ENCODE measurements at places on chromosomes 12 and 14.

DNA sequence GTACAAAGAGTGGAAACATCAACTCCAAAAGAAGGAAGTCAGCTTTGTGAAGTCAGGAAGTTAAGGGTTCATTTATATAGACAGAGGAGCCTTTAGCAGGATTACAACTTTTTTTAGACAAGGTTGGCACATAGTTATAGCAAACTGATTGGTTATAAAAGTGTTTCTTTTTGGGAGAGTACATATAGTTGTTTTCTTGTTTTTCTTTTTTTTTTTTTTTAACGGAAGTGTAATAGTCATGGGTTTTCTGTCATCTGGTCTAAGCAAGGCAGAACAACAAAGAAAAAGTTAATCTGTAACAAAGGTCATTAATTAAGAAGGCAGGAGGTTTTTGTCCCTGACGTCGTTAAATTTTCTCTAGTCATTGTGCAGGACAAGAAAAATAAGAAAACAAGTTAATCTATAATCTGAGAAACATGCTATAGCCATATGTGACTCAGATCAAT lies 13.0 kb upstream of the MFAP5 start:
- no peak for DNase-seq

DNA sequence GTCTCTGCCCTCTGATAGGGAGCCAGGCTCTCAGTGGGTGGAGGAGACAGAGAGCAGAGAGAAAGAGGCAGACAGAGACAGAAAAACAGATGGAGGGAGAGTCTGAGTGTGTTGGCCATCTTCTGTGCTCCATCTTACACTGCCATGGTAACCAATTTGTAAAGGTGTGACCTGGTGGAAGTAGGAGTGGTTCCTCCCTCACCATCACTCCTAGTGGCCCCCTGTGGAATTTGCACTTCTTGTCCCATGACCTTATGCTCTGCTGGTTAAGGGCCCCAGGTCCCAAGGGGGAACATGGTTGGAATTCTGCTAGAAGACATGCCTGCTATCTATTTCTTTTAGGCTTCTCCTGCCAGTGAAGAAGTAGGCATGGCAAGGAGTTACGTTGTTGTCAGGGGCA lies 376.7 kb upstream of the CCDC196 start:
- DNase-seq: no peak

DNA sequence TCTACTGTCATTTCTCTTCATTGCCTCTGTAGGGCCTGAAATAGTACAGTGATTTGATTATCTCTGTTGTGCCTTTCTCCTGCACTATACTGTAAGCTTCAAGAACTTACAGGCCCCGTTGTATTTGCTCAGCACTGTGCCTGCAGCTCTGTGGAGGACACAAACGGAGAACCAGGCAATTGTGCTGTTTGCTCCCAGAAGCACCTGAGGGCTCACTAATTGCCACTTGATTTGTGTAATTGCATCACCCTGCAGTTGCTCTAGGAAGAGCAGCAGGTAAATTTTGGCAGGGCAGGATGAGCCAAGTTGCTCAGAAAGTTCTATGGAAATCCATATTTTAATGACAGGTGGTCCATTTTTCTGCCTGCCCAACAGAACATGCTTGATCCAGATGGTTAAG lies 11.6 kb upstream of the KRT82 start:
- DNase-seq: no peak

GRCh38 chr14:64762044-64763034 lies 58.1 kb downstream of the PLEKHG3 start:
- DNase-seq: peak; percentile 95

DNA sequence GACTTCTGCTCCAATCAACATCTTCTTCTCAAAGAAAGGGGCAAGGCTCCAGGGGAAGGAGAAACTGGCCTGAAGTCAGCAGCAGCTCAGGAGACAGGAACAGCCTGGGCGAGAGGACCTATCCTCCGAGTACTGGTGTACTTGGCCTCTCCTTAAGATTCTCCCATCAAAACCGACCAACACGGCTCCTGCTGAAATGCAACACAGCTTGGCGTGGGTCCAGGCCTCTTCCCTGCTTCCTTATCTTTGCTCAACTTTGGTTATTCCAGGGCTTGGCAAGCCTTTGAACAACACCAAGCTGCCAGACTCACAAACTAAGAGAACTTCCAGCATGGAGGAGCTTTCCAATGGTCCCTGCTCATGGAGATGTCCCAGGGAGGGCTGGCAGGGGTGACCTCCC lies 377.4 kb downstream of the BCL11B start:
- DNase-seq: no peak

GRCh38 chr14:88225721-88226120 lies 97.3 kb downstream of the KCNK10 start:
- DNase-seq: no peak

- DNase-seq: no peak
These were observed 418.8 kb downstream of the KCNH5 start for GRCh38 chr14:62626416-62626815.

DNA sequence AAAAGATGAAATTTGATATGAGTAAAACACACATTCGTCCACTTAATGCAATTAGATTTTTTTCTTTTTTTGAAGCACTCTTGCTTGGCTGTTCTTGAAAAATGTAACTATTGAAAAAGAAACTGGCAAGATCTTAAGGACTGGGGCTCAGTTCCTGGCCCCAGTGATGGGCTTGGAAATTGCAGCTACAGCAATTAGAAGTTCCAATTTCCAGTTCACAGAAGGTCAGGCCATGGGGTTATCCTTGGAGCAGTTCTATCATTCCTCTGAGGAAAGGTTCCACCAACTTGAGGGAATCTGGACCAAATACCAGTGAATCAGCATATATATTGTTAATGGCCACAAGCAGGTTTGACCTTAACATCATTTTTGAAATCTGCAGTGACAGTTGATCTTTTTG lies 18.9 kb downstream of the IGF1 start:
- DNase-seq: no peak

- DNase-seq: peak; percentile 78
These were observed 3.0 kb upstream of the IFI27L2 start for GRCh38 chr14:94132285-94132887.

DNA sequence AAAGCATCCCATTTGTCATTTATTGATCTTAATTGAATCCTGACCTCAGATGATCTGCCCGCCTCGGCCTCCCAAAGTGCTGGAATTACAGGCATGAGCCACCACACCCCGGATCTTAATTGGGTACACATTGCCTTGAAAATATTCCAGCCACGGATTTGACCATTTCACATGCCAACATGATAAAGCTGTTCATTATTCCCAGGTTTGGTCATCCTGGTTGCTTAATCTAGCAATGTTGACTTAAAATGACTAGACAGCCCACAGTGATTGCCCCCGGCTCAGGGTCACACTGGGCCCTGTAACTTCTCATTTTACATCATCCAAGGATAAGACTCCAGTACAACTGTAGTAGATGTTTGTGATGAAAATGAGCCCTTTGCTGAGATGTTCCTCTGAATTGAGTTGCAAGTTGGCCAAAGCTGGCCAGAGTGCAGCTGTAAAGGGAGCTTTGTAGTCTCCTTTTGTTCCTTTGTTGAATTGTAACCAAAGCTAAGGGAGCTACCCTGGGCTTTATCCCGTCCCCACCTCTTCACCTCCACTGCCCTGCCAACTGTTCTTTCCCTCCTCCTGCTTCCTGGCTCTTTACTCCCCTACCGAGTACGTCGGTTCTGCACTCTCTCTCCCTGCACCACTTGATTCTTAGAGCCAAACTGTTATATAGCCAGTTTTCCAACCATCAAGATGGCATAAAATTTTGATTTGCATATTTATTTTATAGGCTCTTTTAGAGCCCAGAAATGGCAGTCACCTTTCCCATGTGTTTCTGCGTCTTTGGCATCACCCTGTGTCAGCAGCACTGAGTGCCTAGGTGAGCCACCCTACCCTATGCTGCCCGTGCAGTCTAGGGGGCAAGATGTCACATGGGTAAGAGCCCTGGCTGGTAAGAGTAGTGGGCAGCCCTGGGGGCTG lies 141.3 kb upstream of the HIF1A start:
- no peak for DNase-seq

DNA sequence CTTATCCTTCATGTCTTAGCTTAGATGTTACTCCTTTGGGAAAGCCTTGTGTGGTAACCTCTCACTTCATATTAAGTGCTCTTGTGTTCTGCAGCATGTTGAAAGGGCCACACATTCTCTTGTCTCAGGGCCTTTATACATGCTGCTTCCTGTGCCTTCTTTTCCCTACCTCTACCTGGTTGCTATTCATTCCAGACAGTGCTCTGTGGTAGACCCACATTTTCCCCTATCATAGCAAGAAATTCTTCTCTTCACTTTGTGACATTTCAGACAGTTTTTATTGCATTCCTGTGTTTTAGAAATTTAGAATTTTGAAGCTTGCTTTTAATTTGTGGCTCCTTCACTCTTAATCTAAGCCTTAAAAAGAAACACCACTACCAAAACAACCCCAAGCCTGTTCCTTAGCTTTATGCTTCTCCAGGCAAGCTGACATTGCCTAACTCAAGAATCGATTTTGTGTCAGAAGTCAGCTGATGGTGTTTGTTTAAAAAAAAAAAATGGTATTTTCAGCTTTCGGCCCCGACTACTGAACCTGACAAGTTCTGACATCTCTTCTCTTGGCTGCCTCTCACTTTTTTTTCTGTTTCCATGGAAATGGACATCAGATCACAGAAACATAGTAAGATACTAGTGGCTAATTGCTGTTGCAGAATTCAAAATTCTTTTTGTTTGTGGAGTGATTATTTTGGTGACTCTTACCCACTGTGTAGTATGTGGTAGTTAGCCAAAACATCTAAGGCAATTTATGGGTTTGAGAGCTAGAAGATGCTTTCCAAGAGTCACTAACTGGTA lies 156.3 kb downstream of the NUBPL start:
- no peak for DNase-seq

DNA sequence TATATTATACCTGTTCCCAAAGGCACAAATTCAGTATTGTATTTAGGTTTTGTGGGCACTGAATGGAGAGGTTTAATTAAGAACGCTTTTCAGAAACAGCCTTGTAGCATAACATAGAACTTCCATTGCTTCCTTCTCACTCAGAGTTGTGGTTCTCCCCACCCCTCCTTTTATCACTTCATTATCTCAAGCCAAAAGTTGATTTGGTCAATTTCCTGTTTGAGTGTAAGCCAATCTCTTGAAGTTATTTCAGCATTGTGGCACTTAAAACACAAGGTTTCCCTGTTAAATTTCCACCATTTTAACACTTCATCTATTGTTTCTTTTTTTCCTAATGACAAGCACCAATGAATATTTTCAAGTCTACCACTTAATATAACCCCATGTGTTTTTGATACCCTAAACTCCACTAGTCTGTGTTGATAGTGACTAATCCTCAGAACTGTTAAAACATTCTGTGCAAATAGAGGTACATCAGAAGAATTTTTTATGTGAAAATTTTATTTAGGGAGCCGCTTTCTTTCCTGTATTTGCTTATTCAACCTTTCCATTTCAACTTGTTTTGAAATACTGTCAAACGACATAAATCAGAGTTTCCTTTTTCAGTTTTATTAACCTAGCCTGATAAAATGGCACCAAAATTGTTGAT lies 340.1 kb downstream of the BCAT1 start:
- DNase-seq: no peak

DNA sequence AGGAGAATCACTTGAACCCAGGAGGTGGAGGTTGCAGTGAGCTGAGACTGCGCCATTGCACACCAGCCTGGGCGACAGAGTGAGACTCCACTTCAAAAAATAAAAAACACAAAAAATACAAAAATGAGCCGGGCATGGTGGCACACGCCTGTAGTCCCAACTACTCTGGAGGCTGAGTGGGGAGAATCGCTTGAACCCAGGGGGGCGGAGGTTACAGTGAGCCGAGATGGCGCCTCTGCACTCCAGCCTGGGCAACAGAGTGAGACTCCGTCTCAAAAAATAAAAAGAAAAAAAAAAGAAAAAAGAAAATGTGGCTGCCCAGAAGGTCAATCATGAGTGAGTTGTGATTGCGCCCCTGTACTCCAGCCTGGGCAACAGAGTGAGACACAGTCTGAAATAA lies 9.2 kb downstream of the DNAJC22 start:
- DNase-seq: no peak

GRCh38 chr12:77924703-77925102 lies 94.0 kb downstream of the NAV3 start:
- no peak for DNase-seq

- DNase-seq: no peak
These were observed 7.6 kb downstream of the YBX3 start for GRCh38 chr12:10715491-10715890.

- no peak for DNase-seq
These were observed 181.6 kb downstream of the GRIP1 start for GRCh38 chr12:66497008-66497897.

DNA sequence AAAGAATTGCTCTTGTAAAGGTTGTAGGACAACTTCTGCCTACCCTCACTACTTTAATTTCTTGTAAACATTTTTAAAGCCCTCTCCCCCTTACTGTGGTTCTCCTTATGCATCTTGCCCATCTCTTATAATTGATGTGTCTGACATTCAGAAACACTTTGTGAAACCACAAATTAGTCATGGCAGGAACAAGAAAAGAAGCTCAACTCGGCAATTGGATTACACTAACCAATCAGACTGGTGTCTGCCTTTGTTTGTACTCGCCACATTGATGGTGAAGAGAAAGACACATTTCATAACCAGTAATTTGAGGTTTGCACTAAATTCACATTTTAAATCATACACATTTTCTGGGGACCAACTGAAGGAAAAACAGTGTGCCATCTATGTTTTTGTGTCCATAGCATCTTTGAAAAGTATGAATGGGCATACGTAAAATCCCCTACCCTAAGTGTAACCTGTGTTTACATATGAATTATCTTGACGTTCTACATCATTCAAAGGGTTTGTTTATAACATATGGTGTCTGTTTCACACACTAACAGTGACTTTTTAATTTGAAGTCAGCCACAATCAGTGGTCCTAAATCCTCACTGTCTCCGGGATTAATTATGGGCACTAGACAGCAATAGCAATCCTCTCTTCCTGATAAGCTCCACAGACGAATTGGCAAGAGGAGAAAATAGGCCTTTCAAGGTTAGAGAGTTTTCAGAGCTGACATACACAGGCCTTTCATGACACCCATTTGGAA lies 49.9 kb downstream of the OTX2 start:
- no peak for DNase-seq

- no peak for DNase-seq
These were observed 32.1 kb downstream of the GALNT16 start for GRCh38 chr14:69291891-69292561.

- DNase-seq: no peak
These were observed 32.0 kb upstream of the CIPC start for GRCh38 chr14:77065851-77066577.

DNA sequence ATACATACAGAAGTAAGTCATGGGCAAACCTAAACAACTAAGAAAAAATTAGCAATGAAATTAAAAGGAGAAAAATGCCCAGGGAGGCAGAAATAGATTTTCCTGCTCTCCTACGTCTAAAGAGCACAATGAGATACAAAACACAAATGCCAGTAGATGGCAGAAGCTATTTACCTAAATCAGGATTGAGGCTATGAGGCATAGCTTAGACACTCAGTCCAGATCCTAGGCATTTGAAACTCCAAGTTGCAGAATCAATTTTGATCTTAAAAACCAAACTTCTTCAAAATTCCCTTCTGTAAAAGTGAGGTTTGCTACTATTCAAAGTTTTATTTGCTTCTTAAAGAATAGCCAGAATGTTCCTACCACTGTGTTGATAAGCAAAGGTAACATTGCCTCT lies 368.6 kb downstream of the DAD1 start:
- no peak for DNase-seq
